Right hindlimb (tissue), 1 donor: ENCODE measurements at places on chromosomes 3 and 15.
A peak's percentile ranks its signal among the peaks of the same experiment; 100 is the strongest.

GRCh38 chr15:64019764-64020163 lies 26.5 kb downstream of the DAPK2 start:
- DNase-seq: peak; percentile 34

- no peak for DNase-seq
These were observed 225.8 kb upstream of the ZNF717 start for GRCh38 chr3:76011121-76011520.

DNA sequence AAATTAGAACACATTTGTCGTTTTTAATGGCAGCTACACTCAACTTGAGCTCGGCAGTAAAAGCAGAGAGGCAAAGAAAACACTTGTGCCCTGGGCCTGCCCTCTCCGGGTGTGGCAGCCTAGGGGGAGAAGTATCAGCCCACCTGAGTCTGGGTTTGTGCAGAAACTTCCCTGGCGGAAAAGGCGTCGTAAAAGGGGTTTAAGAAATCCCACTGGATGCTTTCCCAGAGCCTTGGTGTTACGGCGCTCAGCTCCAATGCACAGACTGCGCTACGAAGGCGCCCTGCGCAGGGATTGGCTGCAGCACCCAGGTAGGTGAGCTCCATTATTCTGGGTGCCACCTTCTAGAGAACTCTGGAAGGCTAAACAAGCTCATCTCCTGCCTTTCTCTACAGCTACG lies 461.5 kb upstream of the NR2F2 start:
- DNase-seq: no peak

DNA sequence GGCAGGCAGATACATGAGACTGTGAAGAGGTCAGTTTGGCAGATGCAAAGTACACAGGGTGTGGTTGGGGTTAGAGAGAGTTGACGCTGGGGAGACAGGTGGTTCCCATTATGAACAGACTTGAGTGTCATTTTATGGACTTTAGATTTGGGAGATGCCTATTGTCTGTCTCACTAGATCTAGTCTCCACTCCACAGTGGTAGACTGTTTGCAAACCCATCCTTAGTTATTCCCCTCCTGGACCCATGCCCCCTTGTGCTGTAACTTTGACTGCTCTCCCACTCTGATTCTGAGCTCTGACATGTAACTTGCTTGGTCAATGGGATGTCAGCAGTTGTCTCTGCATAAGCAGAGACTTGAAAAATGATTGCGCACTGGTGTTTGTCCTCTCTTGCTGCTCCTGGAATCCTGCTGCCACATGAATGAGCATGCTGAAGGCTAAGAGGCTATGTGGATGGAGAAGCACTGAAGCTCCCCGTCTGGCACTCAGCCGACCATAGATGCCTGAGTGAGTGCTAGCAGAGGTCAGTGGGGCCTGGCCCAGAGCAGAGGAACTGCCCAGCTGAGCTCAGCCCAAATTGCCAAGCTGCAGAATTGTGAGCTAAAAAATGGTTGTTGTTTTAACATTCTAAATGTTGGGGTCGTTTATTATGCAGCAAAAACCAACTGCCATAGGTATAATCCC lies 88.2 kb downstream of the FAM43A start:
- DNase-seq: peak; percentile 47

DNA sequence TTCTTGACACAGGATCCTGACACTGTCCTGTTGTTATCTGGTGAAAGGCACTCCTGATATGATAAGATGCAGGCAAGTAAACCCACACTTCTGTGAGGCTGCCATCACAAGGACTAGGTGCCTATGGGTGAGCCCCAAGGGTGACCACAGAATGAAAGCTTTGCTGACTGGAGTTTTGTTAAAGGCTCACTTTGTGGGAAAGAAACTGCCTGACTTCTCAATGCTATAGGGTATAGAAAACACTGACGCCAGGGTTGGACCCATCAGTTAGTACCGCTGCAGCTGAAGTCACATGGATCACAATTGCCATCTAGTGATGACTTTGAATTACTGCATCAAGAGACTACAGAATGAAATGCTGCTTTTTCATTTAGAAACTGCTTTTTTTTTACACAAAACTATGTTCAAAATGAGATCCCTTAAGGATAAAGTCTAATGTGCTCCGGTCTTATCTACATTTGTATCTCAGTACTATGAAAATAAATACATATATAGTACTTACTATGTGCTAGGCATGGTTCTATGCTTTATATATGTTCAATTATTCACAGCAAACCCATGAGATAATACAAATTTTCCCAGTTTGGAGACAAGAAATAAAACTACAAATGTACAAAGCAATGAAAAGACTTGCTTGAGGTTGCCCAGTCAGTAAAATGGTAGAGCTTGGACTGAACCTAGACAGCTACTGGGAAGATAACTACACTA lies 64.2 kb upstream of the CMSS1 start:
- DNase-seq: peak; percentile 53

GRCh38 chr3:127174284-127174683 lies 18.6 kb upstream of the PRR23E start:
- DNase-seq: no peak

- DNase-seq: no peak
These were observed 46.8 kb upstream of the MCF2L2 start for GRCh38 chr3:183475016-183475763.

DNA sequence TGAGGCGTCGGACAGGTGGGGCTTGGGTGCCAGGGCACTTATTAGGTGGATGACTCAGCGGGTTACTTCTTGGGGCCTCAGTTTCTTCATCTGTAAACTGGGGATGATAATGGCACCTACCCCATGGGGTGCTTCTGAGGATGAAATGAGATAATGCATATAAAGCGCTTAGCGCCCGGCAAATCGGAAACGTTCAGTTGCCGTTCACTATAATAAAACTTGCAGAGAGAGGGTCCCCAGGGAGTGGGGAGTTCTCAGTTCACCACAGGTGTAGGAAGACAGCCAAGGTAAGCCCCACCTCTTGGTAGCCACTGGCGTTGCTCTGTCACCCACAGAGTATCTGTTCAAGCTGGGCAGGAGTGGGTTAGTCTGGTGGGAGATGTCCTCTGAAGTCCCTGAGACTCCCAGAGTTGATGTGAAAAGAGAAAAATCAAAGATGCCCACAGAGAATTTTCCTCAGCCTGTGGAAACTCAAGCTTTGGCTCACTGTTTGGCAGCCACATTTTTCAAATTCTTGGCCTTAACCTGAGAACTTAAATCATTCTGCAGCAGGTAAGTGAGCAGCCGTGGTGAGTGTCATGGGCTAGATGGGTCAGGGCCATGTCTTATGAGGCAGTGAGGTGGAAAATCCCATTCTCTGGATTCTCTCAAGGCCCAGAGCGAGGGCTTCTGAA lies 221.5 kb upstream of the BHLHE40 start:
- no peak for DNase-seq
